A549 treated with Mapracorat at 1 μM for 4 hours (cell line): ENCODE measurements at places on chromosomes 1 and 21. TPM values are rescaled to one million over a fixed set of nuclear protein-coding genes. Genes with fewer than 3 reads are reported as not detected.

Gene DNASE2B
- not detected in 5 replicates for total RNA-seq

Gene OXCT2
- 0.27 to 0.59 TPM (median 0.47 TPM) in 5 replicates for total RNA-seq

Gene KRTAP7-1
- total RNA-seq, result not detected in 5 replicates

Gene TPTE
- total RNA-seq, result not detected in 5 replicates

Gene TNFRSF18
- total RNA-seq, result 0.15 to 0.25 TPM (median 0.15 TPM) in 3 of 5 replicates, not detected in the others

Gene KRTAP20-4
- total RNA-seq, result not detected in 5 replicates

Gene CR1
- not detected in 5 replicates for total RNA-seq

Gene FAM167B
- 0.40 to 0.70 TPM (median 0.58 TPM) in 5 replicates for total RNA-seq
